ENCODE measurements at places on chromosomes 2 and 18. TPM values are rescaled to one million over a fixed set of nuclear protein-coding genes. Genes with fewer than 3 reads are reported as not detected.
A peak's percentile ranks its signal among the peaks of the same experiment; 100 is the strongest.

- no peaks in the 10 kb centered on the region for H3K27me3 ChIP-seq
- no peaks in the 10 kb centered on the region for H3K36me3 ChIP-seq
- no peak overlapping the region for H3K4me3 ChIP-seq
These were observed 101.1 kb upstream of the FZD7 start for GRCh38 chr2:201932511-201932910.

DNA sequence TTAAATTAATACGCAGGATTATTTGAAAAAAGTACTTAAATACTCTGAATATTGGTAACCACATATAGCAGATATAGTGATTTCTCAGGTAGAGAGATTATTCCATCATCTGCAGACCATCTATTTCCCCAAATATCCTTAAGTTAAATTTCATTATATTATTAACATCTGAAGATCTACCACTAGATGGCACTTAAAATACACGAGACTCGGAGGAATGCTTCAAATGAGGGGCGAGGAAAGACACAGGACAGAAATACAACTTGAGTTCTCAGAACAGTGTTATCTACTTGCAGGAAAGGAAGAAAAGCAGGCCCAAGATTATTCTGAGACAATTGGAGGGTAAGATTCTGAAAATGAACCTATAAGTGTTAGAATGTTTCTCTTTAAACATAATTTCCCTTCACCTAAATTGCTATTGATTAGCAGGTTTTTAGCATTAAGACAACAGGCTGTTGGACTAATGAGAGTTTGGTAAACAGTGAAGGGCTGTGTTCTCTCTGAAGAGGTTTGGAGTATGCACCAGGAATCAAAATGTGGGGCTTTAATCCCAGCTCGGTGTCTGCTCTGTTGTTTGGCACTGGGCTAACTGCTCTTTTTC, 76.9 kb upstream of the GCFC2 start:
- no peak overlapping the region for H3K27ac ChIP-seq
- DNase-seq, result no peak
- H3K4me1 ChIP-seq, result no peaks in the 10 kb centered on the region

DNA sequence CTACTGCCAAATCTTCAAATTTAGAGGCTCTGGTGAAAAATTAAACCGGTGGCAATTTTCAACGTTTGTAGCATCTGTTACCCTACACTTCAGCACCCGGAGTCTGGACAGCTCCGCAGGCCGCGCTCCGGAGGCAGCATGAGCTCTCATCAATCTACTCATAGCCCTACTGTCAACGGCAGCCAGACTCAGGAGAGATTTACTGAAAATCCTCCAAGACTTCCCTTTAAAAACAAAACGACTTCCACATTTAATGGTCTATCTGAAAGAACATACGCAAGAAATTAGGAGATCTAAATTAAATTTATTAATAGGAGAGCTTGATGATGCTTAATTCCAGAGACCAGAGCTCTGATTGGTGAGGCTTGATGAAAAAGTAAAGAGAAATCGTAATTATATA, 970 bp upstream of the ADCYAP1 start:
- H3K4me1 ChIP-seq, result peaks cover 44% of the 10 kb centered on the region

- DNase-seq, result no peak
- H3K36me3 ChIP-seq, result no peaks in the 10 kb centered on the region
- H3K4me3 ChIP-seq, result no peak overlapping the region
- no peaks in the 10 kb centered on the region for H3K27me3 ChIP-seq
- peaks cover 45% of the 10 kb centered on the region for H3K4me1 ChIP-seq
These were observed 271.1 kb downstream of the PRKCE start for GRCh38 chr2:45922577-45922988.

GRCh38 chr18:9066817-9067306, 35.6 kb upstream of the NDUFV2 start:
- H3K27me3 ChIP-seq, result no peaks in the 10 kb centered on the region
- no peak overlapping the region for H3K27ac ChIP-seq
- no peaks in the 10 kb centered on the region for H3K4me1 ChIP-seq
- no peak overlapping the region for H3K4me3 ChIP-seq
- H3K36me3 ChIP-seq, result no peaks in the 10 kb centered on the region
- DNase-seq, result no peak

- peak overlapping the region; percentile 83 for H3K27ac ChIP-seq
- DNase-seq, result no peak
- H3K36me3 ChIP-seq, result no peaks in the 10 kb centered on the region
- no peaks in the 10 kb centered on the region for H3K27me3 ChIP-seq
These were observed 67.3 kb upstream of the PPP1CB start for GRCh38 chr2:28684142-28684858.

DNA sequence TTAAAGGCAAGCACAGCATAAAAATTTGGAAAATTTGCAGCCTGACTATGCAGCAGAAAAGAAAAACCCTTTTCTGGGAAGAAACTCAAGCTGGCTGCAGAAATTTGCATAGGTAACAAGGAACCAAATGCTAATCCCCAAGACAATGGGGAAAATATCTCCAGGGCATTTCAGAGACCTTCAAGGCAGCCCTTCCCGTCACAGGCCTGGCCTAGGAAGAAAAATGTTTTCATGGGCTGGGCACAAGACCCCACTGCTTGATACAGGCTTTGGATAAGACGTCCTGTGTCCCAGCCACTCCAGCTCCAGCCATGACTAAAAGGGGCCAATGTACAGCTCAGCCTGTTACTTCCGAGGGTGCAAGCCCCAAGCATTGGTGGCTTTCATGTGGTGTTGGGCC, 717.6 kb downstream of the TDRD15 start:
- peaks cover 12% of the 10 kb centered on the region for H3K4me1 ChIP-seq
- H3K36me3 ChIP-seq, result no peaks in the 10 kb centered on the region
- DNase-seq, result no peak

DNA sequence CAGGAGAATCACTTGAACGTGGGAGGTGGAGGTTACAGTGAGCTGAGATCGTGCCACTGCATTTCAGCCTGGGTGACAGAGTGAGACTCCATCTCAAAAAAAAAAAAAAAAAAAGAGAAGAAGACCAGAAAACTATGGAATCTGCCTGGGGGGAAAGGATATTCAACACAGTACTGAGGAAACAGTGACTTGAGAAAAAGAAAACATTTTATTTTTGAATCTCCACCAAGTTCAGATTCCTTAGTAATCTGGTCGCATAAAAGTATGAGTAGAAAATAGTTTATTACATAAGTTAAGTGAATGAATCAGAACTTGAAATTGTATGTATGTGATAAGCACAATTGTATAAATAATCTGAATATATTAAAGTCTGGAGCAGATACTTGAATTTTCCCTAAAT, 13.0 kb upstream of the HAT1 start:
- no peaks in the 10 kb centered on the region for H3K27me3 ChIP-seq
- H3K4me3 ChIP-seq, result no peak overlapping the region
- no peaks in the 10 kb centered on the region for H3K4me1 ChIP-seq
- no peaks in the 10 kb centered on the region for H3K36me3 ChIP-seq

DNA sequence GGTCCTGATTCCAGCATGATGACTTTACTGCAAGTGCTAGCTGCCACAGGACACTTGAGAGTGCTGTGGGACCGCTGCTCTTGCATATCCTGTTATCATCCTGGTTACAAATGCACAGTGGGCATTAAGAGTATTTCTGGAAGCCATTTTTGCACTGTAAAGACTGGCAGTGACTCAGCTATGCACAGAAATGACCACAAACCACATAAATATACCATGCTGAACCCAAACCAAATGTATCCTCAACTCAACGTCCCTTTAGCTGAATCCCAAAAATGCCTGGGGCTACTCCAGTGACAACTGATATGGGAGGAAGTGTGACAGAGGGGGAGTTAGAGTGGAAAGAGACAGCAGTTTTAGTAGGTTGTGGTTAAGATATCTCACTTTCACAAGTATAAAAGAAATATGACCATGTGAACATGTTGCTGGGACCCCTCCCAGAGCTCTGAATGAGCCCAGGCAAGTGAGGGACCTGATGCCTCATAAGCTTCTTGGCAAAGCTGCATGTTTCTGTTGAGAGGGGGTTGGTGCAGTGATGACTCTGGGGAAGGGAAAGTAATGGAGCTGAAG, 37.3 kb downstream of the RHBDD1 start:
- H3K36me3 ChIP-seq, result peaks cover 15% of the 10 kb centered on the region
- H3K4me3 ChIP-seq, result no peak overlapping the region
- no peak overlapping the region for H3K27ac ChIP-seq
- no peaks in the 10 kb centered on the region for H3K27me3 ChIP-seq

ANKRD30BL gene
- not detected for total RNA-seq

GRCh38 chr2:143468341-143468888, 339.2 kb downstream of the ARHGAP15 start:
- no peaks in the 10 kb centered on the region for H3K27me3 ChIP-seq
- H3K36me3 ChIP-seq, result no peaks in the 10 kb centered on the region
- H3K27ac ChIP-seq, result no peak overlapping the region

GRCh38 chr2:15570104-15570503, 9.0 kb upstream of the NBAS start:
- no peaks in the 10 kb centered on the region for H3K4me1 ChIP-seq
- no peaks in the 10 kb centered on the region for H3K27me3 ChIP-seq
- no peak for DNase-seq
- H3K4me3 ChIP-seq, result no peak overlapping the region
- no peak overlapping the region for H3K27ac ChIP-seq

DNA sequence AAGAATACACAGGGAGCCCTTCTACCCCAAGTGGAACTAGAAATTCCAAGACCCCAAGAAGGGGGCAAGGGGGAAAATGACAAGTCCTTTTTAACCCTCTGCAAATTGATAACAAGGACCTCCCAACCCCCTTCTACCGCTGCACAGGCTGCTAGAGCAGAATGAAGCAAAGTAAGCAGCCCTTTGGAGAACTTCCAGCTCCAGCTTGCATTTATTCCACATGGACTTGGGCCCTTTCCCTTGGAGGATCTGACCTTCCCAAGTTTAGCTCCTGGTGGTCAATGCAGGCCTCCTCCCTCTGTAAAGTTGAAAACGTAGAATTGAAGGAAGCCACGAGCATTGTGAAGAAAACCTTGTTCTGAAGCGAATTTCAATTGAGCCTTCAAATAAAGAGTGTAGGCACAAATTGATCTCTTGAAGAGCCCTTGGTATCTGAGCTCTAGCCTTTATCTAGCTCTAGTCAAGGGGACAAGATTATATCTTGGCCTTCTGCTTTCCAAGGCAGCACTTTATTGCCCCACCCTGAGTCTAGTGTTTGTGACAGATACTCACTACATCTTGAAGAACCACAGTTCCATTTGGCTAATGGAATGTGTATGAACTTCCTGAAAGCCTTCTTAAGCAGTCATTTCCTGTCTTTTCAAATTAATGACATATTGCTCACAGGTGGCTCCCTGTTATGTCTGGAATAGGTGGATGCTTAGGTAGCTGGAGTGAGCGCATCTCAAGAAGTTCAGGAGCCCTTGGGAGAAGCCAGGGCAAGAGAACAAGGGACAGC, 37.2 kb downstream of the SLC14A2 start:
- H3K4me1 ChIP-seq, result no peaks in the 10 kb centered on the region
- H3K27me3 ChIP-seq, result no peaks in the 10 kb centered on the region
- H3K4me3 ChIP-seq, result no peak overlapping the region
- H3K36me3 ChIP-seq, result no peaks in the 10 kb centered on the region
- no peak overlapping the region for H3K27ac ChIP-seq

DNA sequence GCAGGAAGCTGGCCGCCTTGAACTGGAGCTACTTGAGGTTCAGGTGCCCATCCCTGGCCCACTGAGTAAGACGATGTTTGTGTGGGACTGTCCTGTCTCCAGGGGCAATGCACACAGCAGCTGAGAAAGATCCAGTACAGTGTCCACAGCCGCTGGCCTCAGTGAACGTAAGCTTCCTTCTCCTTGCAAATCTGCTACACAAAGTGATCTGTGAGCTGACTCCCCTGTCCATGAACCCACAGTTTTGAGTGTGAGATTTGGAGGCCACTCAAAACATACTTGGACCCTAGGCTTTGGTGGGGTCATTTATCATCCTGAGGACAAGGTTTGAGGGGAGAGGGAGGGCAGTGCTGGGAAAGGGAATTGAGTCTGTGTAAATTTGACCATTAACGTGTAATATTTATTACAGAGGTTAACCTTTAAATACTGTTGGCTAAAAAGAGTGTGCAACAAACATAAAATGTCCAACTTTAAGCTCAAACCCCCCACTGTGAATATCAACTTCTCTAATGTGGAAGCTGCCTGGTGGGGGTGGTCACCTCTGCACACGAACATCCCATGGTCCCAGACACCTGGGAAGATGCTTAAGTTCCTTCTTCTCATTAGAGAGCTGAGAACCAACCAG, 4.9 kb upstream of the CYS1 start:
- H3K36me3 ChIP-seq, result no peaks in the 10 kb centered on the region
- H3K27ac ChIP-seq, result no peak overlapping the region
- DNase-seq, result no peak
- H3K4me1 ChIP-seq, result peaks cover 27% of the 10 kb centered on the region
- H3K27me3 ChIP-seq, result peaks cover 20% of the 10 kb centered on the region
- no peak overlapping the region for H3K4me3 ChIP-seq

GRCh38 chr2:83994633-83995179, 464.4 kb downstream of the SUCLG1 start:
- no peaks in the 10 kb centered on the region for H3K4me1 ChIP-seq
- no peak overlapping the region for H3K4me3 ChIP-seq
- no peak overlapping the region for H3K27ac ChIP-seq
- H3K36me3 ChIP-seq, result no peaks in the 10 kb centered on the region
- H3K27me3 ChIP-seq, result no peaks in the 10 kb centered on the region

- no peak overlapping the region for H3K4me3 ChIP-seq
- DNase-seq, result no peak
- peaks cover 45% of the 10 kb centered on the region for H3K4me1 ChIP-seq
- H3K36me3 ChIP-seq, result no peaks in the 10 kb centered on the region
These were observed 380.4 kb downstream of the TNS1 start for GRCh38 chr2:217622205-217623060.

GRCh38 chr18:59300676-59301285, 17.7 kb downstream of the CPLX4 start:
- no peak overlapping the region for H3K27ac ChIP-seq
- H3K4me1 ChIP-seq, result no peaks in the 10 kb centered on the region
- no peaks in the 10 kb centered on the region for H3K36me3 ChIP-seq
- DNase-seq, result peak; percentile 82
- H3K27me3 ChIP-seq, result peaks cover 23% of the 10 kb centered on the region
